ENCODE measurements at places on chromosomes 1 and 21.

DNA sequence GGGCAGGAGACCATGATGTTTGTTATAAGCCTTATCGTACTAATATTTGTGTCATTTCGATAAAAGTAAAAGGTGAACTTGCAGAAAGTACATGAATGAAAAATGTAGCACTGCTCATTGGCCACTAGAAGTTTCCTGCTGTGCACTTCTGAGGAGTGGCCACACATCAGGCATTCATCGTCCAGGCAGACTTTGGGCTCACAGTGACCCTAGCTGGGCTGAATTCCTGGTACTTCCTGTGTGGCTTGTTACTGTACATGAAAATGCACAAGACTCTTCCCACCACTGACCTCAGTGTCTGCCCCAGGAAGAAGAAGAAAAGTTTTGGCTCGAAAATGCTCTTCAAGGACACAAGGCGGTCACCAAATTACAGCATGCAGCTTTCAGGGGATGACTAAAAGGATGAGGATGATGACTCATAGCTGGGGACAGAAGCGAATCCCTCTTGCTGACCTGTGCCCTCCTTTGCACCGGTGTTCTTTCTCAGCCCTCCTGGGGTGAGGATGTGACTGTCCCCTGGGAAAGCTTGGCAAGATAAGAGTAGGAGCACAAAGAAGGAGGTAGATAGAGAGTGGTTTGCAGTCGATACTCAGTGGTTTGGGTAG is 252.4 kb upstream of the KAZN start:
- no peak for DNase-seq

- DNase-seq: no peak
These were observed 11.2 kb downstream of the LAPTM5 start for GRCh38 chr1:30746212-30747032.

DNA sequence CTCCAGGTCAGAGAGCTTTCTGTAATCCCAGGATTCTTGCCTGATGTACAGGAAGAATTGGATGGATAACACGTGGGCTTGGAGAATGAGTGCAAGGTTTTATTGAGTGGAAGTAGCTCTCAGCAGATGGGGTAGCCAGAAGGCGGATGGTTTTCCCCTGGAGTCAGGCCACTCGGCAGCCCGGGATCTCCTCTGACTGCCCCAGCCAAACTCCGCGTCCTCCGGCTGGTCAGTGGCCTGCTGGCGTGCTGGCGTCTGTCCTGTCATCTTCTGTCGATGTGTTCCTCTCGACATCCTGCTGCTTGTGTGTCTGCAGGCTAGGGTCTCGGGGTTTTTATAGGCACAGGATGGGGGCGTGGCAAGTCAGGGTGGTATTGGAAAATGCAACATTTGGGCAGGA is 27.4 kb upstream of the GJA9 start:
- no peak for DNase-seq

- DNase-seq: no peak
These were observed 21.5 kb upstream of the QSOX1 start for GRCh38 chr1:180133193-180133592.

- no peak for DNase-seq
These were observed 330.3 kb upstream of the SNX7 start for GRCh38 chr1:98331243-98331642.

- no peak for DNase-seq
These were observed 2.7 kb upstream of the MIS18A start for GRCh38 chr21:32281531-32281930.

DNA sequence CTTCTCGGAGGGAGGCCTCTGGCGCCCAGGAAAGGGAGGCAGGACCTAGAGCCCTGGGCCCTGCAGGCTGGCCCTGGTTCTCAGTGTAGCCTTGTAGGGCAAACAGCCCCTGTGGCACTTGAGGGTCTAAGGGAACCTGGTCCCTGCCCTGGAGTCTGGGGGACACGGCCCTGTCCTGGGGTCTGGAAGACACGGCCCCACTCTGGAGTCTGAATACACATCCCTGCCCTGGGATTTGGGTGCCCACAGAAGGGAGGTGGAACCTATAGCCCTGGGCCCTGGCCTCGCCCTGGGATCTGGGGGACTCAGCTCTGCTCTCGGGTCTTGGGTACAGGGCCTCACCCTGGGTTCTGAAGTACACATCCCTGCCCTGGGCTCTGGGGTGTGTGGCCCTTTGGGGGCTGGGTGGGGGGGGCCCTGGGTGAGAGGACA is 97.9 kb downstream of the OBSCN start:
- peak; percentile 8 for DNase-seq

- no peak for DNase-seq
These were observed 330.1 kb upstream of the PBX1 start for GRCh38 chr1:164228928-164229327.

GRCh38 chr1:201881617-201882016 is 7.1 kb upstream of the SHISA4 start:
- DNase-seq: no peak

DNA sequence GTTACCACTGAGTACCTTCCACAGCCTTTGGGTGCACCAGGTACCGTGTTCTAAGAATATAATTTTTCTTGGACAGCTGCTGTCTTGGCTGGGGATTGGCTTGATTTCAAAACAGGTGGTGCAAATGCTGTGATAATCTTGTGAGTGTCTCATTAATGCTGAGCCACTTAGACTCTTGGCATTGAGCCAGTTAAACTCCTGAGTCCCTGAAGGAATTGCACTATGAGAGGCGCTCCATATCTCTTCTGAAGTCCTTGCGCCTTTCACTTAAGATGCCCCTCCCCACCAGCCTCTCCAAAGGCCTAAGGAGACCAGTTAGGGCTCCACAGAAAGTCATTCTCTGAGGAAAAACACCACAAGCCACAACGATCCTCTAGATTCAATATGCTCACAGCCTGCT is 51.0 kb downstream of the BACH1 start:
- no peak for DNase-seq

DNA sequence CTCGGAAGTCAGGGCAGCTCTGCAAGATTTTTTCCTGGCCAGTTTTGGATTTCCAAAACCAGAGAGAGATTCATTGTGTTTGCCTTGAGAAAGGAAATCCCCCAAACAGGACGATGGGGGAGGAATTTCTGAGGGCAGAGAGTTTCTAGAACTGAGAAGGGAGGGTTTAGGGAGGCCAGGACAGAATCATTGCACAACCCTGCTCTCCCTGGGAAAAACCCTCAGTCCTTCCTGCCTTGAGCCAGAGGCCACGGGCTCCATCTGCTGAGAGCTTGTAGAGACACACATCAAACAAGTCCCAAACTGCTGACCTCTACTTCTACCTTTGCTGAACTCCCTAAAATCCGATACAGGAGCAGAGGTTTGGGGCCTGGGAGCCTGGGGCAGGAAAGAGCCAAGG is 99.7 kb downstream of the NMNAT2 start:
- DNase-seq: no peak

DNA sequence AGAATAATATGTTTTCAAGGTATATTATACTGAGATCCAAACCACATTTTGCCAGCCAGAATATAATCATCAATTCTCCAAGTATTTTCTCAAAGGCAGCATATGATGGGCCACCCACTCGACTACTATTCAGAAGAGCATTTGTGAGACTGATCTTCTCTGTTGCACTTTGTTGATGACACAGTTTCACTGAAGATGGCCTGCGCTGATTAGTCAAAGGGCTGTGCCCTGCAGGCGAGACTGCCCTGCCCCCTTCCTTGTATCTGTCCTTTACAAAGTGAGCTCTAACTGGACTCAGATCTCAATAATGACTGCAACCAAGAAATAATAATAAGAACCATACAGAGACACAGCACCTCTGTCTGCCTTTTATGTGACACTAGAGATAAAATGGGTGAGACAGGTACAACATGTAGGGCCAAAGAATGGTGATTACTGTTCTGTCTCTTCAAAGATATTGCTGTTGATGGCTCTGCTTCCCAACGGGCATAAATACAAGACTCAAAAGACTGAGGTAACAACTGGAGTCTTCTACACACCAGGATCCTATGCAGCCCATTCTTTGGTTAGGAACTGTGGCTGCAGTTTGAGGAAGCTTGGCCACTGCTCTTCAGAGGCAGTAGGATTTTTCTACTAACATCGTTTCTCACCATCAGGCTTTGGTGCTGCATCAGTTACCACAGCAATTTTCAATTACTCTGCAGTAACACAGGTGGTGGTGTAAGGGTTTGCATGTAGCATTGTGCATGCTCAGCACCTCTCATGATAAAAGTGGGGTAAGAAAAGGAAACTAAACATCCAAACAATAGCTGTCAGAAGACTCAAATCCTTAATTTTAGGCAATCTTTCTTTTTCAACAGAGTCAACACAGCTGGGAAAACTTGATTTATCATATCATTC is 481.1 kb downstream of the PTBP2 start:
- no peak for DNase-seq

- peak; percentile 24 for DNase-seq
These were observed 798 bp downstream of the ZBED6 start for GRCh38 chr1:203796236-203796605.

DNA sequence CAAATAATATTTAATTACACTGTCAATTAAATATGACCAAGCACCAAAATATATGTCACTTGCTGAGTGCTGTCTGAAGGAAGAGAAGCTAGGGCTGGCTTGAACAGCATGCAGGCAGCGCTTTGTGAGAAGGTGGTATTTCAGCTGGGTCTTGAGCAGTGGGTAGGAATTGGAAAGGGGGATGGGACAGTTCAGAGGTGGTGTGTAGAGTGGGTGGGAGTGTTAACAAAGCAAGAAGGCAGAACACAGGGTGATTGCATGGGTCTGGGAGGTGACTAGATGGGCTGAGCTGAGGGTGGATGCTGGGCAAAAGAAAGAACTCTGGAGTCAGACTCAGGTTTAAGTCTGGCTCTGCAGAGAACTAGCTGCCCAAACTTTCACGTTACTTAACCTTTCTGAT is 14.3 kb upstream of the ETV3 start:
- DNase-seq: no peak

DNA sequence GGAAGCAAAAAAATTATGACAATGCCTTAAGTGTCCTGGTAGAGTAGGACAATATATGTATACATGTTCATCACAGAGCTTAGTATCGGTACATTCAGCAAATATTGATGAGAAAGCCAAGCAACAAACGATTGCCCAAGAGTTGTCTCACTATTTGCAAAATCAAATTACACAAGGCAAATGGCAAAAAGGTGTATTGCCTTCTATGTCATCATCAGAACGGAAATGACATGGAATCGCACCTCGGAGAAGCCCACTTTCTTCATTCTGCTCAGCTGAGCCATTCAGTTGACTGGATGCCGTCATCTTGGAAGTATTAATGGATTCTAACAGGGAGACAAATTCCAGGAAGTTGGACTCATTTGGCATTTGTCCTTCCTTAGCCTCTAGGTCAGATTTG is 37.7 kb downstream of the PCNX2 start:
- no peak for DNase-seq

- DNase-seq: peak; percentile 22
These were observed 550.9 kb downstream of the SMYD3 start for GRCh38 chr1:245956225-245956624.

DNA sequence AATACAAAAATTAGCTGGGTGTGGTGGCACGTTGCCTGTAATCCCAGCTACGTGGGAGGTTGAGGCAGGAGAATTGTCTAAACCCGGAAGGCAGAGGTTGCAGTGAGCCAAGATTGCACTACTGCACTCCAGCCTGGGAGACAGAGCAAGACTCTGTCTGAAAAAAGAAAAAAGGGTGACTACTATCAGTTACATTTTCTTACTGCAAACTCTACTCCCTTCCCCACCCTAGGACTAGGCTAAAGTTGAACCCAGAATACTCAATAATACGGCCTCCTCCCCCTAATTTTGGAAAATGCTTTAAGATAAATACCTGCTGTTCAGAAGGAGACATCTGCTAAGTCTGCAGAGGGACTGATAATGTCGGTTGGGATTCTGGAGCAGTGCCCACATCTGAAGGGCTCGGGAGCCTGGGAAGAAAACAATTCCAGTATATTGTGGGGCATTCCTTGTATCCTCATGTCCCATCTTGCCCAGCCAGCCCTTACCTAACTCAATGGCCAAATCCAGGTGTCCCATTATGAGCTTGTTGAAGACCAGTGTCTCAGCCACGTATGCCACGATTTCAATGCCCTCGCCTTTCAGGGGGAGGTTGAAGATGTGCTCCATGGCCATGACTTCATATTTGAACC is 89.7 kb downstream of the ADCY10 start:
- DNase-seq: no peak

DNA sequence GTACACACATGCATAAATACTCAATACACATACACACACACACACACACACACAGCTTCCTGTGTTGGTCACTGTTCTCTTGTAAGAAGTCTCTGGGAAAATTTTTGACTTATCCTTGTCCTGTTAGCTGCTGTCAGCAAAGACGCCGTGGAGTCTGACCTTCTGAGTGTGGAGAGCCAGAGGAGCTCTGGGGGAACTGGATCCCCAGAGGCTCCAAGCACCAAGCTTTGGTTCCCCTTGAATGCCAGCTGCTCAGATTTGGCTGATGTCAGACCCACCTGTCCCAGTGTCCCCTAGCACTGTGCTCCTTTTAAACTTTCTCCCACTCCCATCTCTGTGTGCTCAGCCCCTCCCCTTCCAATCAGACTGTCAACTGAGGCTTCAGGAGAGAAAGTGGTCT is 319.1 kb downstream of the CAMTA1 start:
- no peak for DNase-seq

GRCh38 chr1:117861694-117862093 is 67.7 kb downstream of the GDAP2 start:
- no peak for DNase-seq

GRCh38 chr1:115648717-115649691 is 7.2 kb downstream of the VANGL1 start:
- DNase-seq: peak; percentile 59

DNA sequence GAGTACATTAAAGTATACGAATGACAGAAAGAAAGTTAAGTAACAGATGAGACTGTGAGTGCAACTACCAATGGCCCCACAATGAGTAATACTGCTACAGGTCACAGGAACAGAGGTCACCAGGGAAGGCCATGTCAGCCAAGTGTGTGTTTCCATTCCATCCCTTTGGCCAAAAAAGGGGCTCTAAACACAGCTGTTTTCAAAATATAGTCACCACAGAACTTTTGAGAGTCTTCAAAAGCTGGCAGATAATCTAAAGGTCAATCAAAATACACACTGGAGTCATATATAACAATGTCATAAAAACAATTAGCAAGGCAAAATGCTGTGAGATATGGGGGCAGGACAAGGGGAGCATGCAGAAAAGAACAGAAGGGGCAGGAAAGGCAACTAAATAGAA is 10.2 kb downstream of the USP24 start:
- no peak for DNase-seq

GRCh38 chr1:30765556-30766434 is 8.2 kb upstream of the LAPTM5 start:
- DNase-seq: no peak

DNA sequence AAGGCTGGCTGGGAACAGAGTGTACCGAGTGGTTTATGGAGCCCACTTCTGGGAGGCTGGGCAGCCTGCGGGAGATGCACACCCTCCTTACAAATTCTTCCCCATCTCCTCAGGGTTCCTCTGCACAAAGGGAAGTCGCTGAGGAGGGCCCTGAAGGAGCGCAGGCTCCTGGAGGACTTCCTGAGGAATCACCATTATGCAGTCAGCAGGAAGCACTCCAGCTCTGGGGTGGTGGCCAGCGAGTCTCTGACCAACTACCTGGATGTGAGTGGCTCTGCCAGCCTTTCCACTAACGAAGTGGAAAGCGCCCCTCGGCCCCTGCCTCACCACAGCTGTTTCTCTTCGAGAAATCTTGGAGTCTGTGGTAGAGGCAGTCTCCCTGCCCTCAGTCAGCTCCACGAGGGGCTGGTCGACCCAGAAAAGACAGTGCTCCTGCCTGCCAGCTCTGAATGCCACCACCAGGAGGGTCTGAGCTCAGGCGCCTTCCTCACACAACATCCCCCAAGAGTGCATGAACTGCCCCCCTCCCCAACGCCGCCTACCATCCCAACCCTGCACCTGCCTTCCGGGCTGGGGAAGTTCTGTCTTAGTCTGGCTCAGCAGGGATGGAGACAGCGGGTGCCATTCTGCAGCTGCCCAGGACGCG is 31.8 kb downstream of the PROK1 start:
- DNase-seq: no peak

Measured in stimulated activated naive CD8-positive, alpha-beta T cell treated with anti-CD3 and anti-CD28 coated beads, Interleukin-15, amount 100 ng/mL, for 72 hours (primary cell).